Caki2 (cell line): ENCODE measurements at places on chromosomes 2 and 18. TPM values are rescaled to one million over a fixed set of nuclear protein-coding genes. Genes with fewer than 3 reads are reported as not detected.

Gene TCF23
- not detected in 2 replicates for total RNA-seq

Gene GAL3ST2
- not detected in 2 replicates for total RNA-seq

Gene TIMM21
- total RNA-seq: 15.5 and 31.9 TPM in 2 replicates

Gene NABP1
- total RNA-seq: 13.9 and 18.7 TPM in 2 replicates

Gene MAP3K19
- not detected in 2 replicates for total RNA-seq

Gene CDCA7
- total RNA-seq: 14.8 and 15.0 TPM in 2 replicates

Gene GRHL1
- 0.43 and 9.1 TPM in 2 replicates for total RNA-seq

DNA sequence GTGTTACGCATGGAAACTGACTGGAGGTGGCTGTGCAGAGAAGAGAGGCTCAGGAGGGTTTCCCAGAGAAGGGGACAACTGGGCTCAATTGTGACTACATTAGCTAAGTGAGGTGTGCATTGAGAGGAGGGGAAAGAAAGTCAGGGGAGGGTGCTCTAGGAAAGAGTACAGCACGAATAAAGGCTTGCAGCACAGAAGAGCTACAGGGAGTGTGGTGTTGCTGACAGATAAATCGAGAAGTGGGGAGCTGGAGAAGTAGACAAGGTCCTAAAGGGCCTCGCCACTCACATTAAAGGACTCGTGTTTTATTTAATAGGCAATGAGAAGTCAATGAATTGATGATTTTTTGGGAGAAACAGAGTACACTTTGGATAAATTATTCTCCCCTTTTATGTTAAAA, 65.7 kb upstream of the CTAGE1 start:
- no peak for DNase-seq

- no peak for DNase-seq
Observed at GRCh38 chr18:9861157-9861556, 24.6 kb upstream of the TXNDC2 start.

- no peak for DNase-seq
Observed at GRCh38 chr2:157413326-157414035, 30.4 kb downstream of the CYTIP start.

- DNase-seq: no peak
Observed at GRCh38 chr2:240436683-240437550, 1.5 kb downstream of the GPC1 start.

GRCh38 chr2:233849607-233850271, 4.6 kb downstream of the HJURP start:
- DNase-seq: no peak

DNA sequence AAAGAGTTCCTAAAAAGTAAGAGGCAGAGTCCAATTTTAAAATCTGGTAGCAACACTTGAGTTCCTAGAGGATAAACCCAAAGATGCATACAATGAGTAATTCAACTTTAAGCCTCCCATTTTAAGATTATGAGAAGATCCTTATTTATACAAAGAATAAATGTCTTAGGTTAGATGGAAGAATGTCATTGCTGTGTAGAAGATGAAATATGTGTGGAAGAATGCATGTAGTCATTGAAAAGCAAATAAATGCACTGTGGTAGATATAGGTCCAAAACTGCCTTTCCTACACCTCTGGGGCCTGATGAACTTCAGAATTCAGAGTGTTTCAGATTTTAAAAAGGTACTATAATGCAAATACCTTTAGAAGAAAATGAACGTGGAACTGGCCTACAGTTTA, 58.7 kb upstream of the LRP1B start:
- no peak for DNase-seq

DNA sequence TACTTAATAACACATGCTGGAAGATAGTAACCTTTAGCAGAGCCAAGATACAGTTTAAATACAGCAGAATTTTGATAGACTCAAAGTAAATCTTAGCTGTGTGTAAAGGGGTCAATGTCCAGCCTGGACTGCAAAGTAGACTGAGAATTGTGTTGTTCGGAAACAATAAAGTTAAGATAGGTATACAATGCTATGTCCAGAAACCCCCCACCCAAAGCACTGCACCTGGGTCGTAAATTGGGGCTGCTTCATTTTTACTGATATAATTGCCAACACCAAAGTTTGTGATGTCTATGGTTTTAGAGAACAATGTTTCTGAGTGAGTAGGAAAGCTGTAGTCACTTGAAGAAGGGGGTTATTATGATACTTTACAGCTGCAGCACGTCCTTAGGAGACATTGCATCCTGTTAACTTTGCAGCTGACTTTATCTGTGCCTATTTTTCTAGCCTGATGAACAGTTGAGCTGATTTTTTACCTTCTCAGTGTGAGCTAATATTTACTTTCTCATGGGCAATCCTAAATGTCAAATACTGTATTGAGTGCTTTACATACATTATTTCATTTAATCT, 4.3 kb upstream of the NCOA1 start:
- DNase-seq: no peak

DNA sequence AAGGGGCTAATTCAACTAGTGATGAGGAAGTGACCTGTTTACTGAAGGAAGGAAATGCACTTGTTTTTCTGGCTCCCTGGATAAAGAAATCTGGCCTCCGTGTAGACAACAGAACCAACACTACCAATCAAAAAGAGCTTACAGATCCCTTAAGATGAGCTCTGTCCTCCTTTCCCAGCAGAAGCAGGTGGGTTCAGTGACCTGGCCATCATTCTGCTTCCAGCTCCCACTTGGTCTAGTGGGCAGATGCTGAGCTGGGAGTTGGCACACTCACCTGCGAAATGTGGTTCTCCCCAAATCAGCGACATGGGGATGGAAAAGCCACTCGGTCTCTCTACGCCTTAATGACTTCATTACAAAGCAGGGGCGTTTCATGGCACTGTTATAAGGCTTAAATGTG, 132.6 kb downstream of the AFF3 start:
- DNase-seq: no peak

DNA sequence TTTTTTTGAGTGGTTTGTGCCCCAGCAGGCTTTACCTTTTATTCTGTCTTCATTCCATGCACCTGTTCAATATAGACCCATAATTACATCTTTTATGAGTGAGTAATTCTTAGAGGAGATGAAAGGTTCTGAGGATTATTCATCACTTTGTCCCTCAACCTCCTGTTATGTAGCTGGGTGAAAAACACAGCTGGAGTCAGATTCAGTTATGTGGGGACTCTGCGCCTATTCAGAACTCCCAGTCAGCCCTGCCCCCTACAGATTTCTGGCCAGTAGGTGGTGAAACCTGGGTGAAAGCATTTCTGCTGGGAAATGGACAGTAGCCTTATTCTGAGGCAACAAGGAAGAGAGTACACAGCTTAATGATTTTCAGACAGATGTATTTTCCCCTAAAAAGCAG, 107.8 kb downstream of the MGAT5 start:
- DNase-seq: no peak

DNA sequence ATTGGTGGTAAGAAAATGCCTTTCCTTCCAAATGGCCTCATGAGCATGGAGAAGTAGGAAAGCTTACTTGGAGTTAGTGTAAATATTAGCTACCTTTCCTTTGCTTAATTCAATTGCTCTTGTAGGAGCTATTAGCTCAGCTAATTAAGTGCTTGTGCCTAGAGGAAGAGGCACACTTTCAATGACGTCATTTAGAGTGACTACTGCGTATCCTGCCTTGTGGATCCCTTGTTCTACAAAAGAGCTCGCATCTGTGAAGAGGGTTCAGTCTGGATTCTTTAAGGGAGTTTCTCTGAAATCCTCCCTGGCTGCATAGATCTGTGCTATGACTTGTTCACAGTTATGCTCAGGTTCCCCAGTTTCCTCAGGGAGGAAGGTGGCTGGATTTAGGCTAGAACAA, 122.5 kb upstream of the SPHKAP start:
- no peak for DNase-seq

- DNase-seq: no peak
Observed at GRCh38 chr2:23230885-23231284, 154.1 kb upstream of the KLHL29 start.

- DNase-seq: no peak
Observed at GRCh38 chr18:9113468-9114149, 11.1 kb downstream of the NDUFV2 start.

DNA sequence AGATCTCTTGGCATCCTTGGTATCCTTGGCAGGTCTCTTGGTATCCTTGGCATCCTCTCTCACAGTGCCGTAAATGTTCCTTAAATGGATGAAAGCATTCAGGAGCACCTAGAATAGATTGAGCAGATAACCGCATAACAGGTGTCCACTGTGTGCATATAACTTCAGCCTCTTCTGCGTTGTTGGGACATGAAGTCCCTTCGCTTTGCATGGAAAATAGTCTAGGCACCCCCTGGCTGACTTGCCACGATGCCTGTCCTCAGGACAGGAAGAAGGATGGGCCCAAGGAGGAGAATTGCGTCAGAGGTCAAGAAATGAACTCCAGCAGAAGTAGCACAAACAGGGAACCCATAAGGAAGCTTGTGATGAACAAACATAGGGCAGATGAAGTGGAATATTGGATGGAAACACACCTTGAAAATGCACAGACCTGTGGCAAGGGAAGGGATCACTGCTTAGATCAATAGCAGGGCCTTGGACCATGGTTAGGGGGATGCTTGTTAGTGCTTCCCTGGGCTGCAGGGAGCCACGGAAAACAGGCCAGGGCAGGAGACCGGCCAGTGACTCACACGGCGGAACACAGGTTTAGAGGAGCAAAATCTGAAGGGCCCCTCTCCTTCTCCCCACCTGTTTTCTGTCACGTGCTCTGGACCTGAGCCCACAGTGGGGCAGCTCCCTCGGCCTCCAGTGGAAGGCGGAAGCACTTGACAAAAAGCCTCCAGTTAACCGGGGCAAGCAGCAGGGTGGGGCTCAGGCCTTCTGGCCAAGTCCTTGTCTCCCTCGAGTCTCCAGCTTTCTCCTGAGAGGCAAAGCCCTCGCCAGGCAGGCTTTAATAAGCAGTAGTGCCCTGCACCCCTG, 99.2 kb upstream of the ASAP2 start:
- no peak for DNase-seq

GRCh38 chr2:44242904-44243303, 32.4 kb upstream of the SLC3A1 start:
- DNase-seq: no peak

DNA sequence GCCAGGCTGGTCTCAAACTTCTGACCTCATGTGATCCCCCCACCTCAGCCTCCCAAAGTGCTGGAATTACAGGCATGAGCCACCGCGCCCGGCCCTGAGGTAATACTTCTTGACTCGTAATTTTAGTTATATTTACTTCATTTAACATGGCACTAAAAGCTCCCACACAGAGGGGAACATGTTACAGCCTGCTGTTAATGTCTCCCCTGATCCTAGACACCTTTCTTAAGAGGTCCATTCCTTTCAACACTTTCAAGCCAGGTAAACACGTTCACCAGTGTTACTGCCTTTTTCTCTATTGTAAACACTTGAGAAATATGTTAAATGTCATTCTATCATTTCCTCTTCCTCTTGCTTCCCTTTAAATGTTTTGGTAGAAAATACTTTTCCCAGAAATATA, 161.4 kb downstream of the METTL4 start:
- no peak for DNase-seq

DNA sequence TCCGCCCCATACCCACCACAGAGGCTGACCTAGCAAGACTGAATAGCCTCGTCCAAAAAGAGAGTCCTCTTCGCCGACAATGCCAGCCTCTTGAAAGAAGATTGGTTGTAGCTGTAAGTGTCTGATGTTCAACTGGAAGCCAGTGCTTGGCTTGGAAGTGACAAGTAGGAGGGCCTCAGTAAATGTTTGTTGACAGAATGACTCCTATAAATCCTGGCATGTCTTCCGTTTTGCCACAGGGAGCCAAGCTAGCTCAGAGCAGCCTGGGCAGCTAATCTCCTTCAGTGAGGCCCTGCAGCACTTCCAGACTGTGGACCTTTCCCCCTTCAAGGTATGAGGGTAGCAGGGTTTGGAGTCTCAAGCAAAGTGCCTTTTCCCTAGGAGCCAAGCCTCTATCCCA, 14.9 kb downstream of the ELMOD3 start:
- DNase-seq: no peak

- no peak for DNase-seq
Observed at GRCh38 chr18:25278394-25278793, 73.6 kb downstream of the ZNF521 start.

DNA sequence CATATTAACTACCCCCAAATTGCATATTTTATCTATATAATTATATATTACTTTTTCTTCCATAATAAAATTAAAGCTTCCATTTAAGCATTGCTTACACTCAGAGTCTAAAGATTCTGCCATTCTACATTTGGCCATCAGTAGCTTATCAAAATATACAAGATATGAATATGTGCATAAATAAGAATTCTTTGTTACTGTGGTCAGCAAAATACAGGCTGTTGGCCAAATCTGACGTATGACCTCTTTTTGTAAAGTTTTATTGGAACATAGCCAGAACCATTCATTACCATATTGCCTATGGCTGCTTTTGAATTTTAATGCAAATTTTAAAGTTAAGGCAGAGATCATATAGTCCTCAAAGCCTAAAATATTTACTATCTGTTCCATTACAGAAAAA, 643.9 kb upstream of the VRK2 start:
- DNase-seq: no peak

DNA sequence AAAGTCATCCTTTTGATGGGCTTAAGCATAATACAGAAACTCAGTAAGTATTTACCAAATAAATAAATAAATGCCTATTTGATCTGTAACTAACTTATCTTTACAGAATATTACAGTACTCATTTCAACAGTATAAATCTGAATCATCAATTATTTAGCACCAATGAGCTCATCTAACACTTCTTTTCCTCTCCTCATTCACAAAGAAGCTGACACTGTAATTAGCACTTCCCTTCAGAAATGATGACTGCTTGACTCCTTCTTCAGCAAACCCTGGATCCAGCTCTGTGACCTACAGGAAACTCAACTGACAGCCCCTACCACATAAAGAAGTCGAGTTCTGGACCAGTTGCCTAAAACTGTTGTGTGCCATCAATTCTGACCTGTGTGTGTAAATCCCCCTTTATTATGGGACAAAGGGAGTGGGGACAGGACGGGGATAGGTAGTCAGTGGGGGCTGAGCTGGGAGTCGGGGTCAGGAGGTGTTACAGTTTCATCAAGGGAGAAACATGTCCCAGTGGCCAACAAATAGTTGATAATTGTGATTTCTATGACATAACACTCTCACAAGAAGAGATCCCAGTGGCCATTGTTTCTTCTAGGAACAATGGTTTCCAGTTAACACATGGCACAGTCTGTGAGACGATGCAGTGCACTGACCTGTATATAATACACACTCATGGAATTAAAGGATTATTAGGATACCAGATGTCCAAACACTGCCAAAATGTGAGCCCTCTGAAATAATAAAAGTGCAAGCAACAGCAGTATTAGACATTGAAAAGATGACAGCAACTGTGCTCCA, 68.7 kb downstream of the STK39 start:
- DNase-seq: no peak

DNA sequence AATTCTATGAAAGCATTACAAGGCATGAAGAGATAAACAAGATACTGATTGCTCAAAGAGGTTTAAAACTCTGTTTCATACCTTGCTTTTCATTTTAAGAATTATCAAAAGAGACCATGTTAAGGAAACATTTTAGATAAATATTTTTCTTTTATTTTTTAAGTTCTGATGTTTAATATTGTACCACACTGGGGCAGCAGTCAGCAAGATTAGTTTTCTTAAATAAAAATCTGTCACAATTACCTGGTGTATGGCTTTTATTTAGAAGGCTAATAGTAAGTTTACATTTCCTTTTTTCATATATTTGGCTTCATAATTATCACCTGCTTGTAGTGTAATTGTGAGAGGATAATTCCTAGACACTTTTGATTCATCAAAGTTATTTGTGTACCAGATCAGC, 46.4 kb downstream of the ZNF804A start:
- no peak for DNase-seq

GRCh38 chr18:63339920-63340484, 20.4 kb upstream of the BCL2 start:
- no peak for DNase-seq
